Choroid plexus epithelial cell (primary cell): ENCODE measurements at places on chromosomes 6 and 20.
A peak's percentile ranks its signal among the peaks of the same experiment; 100 is the strongest.

- peak; percentile 89 for DNase-seq
Observed at GRCh38 chr6:128491610-128492206, 28.7 kb downstream of the PTPRK start.

DNA sequence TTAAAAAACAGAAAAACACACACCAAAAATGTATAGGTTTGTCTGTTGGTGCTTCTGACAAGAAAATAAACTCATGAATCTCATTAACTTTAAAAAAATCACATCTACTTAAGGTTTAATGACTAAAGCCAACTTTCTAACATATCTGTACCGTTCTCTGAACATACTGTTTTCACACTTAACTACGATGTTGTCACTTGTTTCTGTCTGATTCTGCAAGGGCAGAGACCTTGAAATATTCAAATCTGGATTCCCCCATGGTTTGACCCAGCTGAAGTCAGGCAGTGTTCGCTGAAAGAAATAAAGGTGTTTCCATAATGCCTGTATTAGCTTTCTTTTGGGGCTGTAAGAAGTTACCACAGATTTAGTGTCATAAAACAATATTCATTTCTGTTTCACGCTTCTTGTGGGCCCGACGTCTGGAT is 2.7 kb upstream of the ASXL1 start:
- DNase-seq: no peak

DNA sequence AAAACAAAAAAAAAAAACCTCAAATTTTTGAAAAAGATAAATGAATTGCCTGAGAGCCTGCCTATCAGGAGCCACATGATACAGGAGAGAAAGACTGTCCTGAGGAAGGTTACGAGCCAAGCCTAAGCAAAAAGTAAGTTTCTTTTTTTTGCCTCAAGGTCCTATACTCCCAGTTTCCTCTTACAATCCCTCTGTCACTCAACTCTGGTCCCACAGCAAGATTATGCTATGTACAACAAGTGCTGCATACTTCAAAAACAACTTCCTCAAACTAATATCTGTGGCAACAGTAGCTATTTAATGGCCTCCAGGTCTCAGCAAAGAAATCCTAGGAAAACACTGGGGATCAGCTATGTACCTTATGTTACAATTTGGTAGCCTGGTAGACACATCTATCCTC is 46.8 kb downstream of the PLN start:
- DNase-seq: no peak

DNA sequence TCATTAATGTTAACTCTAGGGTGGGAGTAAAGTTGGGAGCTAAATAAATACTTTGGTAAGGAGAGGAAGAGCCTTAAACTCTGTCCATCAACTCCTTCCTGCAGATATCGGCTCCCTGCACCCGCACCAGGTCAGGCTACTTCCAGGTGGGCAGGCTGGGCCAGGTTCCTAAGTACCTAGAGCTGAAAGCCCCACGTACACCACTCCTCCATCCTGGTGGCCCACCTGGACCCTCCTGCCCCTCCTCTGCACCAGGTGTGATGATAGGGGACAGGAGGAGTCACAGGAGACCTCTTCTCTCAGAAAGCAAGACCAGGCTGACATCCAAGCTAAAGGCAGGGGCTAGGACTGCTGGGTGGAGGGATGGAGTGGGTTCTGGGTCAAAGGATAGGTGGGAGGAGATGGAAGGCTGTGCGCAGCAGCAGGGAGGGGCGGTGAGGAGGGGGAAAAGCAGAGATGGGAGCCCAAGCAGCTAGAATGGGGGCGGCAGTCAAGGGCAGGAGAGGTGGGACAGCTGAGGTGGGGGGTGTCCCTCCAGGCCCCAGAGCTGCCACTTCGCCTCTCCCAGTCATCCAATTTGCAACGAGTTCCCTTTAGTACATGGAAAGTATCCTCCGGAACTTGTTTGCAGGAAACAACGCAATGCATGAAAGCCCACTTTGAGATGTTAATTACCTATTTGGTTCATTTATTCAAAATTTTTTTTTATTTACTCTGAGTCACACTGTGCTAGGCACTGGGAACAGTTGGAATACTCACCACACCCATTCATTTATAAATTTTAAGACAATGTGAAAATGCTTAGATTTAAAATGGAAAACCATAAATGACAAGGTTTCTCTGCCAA is 15.2 kb upstream of the TOX2 start:
- no peak for DNase-seq

DNA sequence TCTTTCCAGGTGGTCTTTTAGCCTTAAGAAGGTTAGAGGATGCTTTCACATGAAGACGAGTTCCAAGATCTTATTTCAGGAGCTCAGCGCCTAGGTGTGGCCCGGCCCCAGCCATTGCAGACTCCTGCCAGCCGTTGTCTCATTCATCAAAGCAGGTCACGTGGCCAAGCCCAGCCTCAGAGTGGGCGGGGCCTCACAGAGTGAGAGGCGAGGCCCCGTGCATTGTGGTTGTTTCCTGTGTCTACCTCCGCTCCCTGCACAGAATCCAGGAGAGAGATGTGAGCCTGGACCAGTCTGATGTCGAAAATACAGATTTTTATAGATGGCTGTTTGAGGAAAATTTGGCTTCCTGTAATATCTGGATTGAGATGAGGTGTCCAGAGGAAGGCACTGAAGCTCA is 49.2 kb upstream of the CST5 start:
- DNase-seq: no peak

DNA sequence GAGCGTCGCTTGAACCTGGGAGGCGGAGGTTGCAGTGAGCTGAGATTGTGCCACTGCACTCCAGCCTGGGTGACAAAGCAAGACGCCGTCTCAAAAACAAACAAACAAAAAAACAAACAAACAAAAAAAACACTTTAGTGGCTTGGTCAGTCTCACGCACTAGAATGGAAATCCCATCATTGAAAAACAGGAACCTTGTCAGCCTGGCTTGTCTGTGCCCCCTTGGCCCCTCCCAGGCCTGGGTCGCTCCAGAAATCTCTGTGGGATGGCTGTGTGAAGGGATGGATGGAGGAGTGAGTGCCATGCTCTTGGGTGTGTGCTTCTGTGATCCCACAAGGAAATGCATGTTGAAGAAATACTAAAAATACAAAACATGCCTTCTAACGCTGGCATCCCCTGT is 20.9 kb upstream of the NAA20 start:
- no peak for DNase-seq

- DNase-seq: no peak
Observed at GRCh38 chr6:168385037-168385759, 55.8 kb upstream of the SMOC2 start.

- no peak for DNase-seq
Observed at GRCh38 chr20:13412806-13413445, 191.9 kb downstream of the ISM1 start.

GRCh38 chr6:137315081-137315480 is 95.9 kb upstream of the IFNGR1 start:
- peak; percentile 50 for DNase-seq

DNA sequence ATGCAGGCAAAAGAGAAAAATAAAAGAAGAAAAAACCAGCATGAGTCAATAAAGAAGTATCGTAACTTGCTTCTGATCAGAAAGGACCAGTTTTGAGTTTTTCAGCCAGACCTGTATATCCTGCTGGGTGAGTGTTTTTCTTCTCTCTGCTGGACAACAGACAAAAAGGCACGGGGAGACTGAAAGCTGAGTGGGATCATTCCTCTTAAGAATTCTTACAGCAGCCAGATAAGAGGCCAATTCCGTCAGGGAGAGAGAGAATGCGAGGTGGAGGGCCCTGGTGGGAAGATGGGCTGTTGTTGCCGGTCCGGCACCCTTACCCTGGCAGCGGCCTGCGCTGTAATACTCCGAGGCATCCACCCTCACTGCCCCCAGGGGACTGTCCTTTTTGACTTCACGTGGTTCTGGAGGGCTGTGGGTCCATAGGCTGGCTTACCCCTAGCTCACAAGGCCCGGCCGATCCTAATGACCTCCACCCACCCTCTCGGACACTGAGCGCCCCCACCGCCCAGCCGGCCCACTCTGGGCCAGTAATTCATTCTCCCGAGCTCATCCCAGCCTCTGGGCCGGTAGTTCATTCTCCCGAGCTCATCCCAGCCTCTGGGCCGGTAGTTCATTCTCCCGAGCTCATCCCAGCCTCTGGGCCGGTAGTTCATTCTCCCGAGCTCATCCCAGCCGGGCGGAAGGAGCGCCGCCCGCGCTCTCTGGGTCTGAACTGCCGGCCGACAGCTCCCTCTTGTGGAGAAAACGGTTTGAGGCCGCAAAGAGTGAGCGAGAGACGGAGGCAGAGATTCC is 118.3 kb upstream of the SIRPA start:
- DNase-seq: peak; percentile 93

- no peak for DNase-seq
Observed at GRCh38 chr20:59001449-59002171, 5.4 kb downstream of the CTSZ start.

GRCh38 chr6:150813993-150814359 is 51.5 kb upstream of the MTHFD1L start:
- peak; percentile 30 for DNase-seq

- DNase-seq: peak; percentile 19
Observed at GRCh38 chr6:28282926-28283325, 1.6 kb downstream of the PGBD1 start.

GRCh38 chr6:135503703-135504475 is 6.3 kb upstream of the AHI1 start:
- DNase-seq: no peak

DNA sequence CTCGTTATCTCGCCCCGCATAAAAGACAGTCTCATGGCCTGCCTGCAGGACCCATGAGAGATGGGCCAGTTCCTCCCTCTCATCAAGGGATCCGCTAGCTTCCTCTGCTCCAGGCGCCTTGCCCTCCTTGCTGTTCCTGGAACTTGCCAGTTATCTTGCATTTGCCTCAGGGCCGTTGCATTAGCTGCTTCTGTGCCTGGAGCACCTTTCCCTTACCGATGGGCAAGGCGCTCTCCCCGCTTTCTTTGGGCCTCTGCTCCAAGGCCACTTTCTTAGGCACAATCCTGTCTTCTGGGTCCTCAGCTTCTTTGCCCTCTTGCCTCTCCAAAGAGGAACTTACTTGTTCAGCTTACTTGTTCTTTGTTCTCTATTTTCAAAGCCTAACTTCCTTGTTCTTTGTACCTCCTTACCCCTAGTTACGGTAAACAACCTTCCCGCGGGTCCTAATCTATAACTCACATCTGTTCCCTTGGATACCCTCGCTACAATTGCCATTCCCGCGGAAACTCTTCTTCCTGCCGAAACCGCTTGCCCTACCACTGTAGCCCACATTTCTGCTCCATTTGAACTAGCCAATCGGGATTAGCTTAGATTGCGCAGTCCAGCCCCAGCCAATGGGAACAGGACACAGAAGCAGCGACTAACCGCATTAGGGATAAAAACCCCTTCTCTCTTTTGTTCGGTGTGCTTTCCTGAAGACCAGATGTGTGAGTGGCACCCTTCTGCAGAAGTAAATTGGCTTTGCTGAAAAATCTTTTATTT is 887 bp upstream of the NSFL1C start:
- DNase-seq: no peak

- DNase-seq: no peak
Observed at GRCh38 chr6:157030755-157031154, 253.6 kb downstream of the ARID1B start.

DNA sequence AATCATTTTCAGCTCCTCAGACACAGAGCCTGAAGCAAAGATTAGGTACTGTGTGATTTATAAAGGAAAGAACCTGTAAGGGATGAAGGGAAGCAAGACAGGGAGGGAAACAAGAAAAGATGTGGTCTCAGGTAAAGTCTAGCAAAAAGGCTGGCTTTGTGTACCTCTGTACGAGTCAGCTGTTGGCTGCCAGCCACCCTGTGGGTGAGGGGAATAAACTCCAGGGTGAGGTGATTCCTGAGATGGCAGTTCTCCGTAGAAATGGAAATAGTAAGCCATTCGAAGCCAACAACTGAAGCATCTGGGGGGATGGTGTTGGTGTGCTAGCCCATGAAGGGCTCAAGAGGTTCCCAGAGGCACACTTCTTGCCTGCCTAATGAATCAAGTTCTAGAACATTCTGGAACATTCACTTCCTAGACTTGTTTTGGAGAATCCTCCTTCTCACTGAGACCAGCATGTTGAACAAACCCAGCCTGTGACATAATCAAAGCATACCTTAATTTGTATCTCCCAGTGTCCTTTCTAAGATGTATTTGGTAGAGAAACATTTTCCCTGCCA is 10.6 kb upstream of the TTPAL start:
- no peak for DNase-seq

GRCh38 chr20:5932796-5933195 is 17.5 kb downstream of the TRMT6 start:
- DNase-seq: no peak

DNA sequence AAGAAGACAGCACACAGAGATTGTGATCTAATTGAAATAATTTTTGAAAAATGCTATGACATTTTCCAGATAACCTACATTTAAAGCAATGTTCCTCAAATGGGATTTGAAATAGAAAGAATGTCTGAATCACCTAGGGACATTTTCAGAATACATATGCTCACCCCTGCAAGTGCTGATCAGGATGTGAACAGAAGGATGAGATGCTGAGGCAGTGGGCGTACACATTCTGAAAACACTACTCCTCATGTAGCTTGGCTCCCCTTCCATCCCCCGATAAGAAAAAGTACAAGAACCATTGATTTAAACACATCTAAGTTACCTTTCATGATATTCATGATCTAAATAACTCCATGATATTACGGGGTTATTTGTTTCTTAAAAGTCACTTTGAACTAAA is 29.9 kb upstream of the HINT3 start:
- DNase-seq: no peak

- no peak for DNase-seq
Observed at GRCh38 chr20:46306743-46307138, 1.6 kb downstream of the CDH22 start.

GRCh38 chr6:150372051-150372450 is 3.2 kb downstream of the IYD start:
- DNase-seq: no peak

DNA sequence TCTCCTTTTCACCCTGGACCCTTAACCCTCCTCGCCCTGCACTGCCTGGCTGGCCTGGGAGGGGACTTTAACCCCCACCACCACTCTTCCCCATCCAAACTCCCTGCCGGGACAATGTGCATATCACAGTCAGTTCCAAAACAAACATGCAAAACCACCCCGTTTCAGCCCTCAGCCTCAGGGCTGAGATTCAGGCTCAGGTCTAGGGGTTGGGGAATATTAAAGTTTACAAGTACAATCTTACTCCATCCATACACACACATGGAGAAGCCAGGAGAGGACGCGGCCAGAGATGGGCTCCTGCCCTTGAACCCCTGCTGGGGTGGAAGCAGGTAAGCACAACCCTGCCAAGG is 534 bp downstream of the KIAA1755 start:
- peak; percentile 52 for DNase-seq

- DNase-seq: no peak
Observed at GRCh38 chr20:2847802-2848201, 7.3 kb downstream of the VPS16 start.
